ENCODE measurements at places on chromosomes 2 and 18.

DNA sequence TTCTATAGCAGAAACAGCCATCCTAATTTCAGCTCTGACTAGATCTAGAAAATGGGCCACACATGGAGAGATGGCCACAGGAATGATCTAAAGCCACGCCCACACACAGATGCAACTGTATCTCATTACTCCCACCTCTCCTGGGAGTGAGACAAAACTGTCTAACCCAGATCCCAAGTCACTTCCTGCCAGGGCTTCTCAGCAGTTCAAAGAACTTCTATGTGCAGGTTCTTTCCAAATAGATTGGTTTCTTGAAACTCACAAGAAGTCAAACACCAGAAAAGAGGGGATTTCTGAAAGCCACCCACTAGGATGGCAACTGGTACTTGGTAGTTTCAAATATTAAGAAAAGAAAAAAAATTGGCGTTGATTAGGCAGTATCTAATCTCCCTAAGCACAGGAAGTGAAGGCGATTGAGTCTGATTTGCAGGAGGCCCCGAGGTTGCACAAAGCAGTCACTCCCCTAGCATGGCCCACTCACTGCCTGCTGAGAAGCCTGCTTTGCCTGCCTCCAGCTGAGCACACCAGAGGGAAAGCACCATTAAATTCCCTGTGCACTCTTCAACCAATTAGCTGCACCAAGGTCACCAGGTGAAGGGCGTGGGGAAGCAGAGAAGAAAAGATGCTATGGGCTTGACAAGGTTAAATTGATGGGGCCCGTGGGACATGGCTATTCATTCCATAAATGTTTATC lies 51.1 kb downstream of the PAPOLG start:
- DNase-seq: no peak

GRCh38 chr2:45897842-45898241 lies 246.4 kb downstream of the PRKCE start:
- no peak for DNase-seq

DNA sequence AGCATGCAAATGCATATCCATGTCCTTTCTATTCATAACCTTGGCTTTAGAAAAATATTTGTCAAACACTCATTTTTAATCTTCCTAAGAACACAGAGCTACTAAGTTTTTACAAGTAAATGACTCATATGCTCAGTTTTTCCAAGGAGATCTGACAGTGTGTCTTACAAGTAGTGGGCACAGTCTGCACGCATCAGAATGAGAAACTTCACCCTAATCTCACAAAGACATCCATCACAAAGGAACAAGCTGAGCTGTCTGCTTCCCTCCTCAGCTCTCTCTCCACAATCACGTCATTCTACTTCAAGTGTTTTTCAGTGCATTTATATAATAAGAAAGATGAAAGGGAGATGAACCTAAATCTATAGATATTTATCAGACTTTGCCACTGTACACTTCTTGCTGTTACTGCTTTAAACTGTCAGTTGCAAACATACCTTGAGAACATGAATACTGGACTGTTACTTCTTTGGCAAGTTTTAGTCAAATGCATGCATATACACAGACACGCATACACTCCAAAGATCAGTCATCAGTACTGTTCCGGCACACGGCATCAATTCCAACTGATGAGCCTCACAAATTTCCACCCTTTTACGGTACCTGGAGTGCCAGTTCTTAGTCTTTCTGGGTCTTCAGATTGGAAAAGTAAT lies 75.7 kb downstream of the RBMS1 start:
- DNase-seq: no peak

DNA sequence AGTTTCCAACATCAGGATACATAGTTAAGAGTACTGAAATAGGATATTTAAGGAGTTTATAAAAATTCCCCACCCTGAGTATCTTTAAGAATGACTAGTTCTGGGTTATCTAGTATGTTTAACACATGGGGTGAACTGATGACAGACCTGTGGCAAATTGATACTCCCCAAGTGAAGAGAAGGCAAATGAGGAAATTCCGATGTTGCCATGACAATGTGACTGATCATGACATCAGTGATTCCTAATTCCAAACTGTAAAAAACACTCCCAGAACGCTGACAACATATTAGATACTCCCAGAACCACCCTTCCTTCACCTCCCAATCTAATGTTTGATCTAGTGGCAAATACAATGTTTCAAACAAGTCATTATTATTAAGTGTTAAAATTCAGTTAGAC lies 77.6 kb downstream of the RBMS1 start:
- DNase-seq: no peak

- no peak for DNase-seq
These were observed 376.1 kb upstream of the SOX11 start for GRCh38 chr2:5316001-5316490.

- no peak for DNase-seq
These were observed 5.7 kb downstream of the KIF1A start for GRCh38 chr2:240814280-240814679.

DNA sequence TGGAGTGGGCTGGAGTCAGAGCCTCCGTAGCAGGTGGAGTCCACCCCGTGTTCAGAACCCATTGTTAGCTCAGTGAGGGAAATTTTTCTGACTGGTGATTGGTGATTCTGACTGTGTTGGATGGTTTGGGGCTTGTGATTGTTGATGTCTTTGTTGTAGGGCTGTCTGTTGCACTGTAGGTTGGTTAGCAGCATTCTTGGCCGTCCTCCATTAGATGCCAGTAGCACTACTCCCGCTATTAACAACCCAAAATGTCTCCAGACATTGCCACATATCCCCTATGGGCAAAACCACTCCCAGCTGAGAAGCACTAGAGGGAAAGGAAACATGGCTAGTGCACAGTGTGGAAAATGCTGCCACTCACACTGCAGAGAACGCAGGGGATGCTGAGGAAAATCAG lies 51.7 kb downstream of the ARMC9 start:
- DNase-seq: no peak

DNA sequence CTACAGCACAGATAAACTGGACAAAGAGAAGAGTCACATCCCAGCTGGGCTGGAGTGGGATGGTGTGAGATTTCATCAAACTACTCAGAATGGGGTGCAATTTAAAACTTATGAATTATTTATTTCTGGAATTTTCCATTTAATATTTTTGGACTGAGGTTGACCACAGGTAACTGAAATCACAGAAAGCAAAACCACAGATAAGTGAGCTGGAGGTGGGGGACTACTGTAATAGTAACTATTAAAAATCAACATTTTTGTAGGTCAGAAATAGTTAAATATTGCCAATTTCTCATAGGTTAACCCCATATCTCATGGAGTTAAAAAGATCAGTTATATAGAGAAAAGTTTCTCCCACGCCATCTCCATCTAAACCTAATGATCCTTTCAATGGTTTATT lies 88.1 kb downstream of the SPOPL start:
- DNase-seq: no peak

GRCh38 chr2:199085261-199085660 lies 372.5 kb downstream of the SATB2 start:
- no peak for DNase-seq

GRCh38 chr2:137912371-137912770 lies 51.9 kb upstream of the HNMT start:
- DNase-seq: no peak

GRCh38 chr2:127535422-127535901 lies at the start of gene MYO7B:
TSS of gene MYO7B (plus strand) at chr2:127535683. CDS start at chr2:127559723, 24,040 bp downstream.
- no peak for DNase-seq

DNA sequence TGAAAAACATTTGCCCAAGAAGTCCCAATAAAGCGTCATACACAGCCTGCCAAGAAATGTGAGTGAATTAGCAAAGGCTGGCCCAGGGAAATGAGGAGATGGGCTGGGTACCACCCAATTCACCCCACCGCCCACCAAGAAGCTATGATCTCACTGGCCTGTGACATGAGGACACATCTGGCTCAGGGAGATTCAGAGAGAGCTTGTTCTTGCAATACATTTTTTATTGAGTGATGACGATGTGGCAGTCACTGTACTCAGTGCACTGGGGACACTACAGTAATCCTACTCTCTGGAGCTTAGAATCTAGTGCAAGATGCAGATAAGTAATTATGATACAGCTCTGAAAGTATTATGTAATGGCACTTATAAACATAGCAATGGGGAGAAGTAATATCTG lies 64.6 kb upstream of the IGFBP2 start:
- no peak for DNase-seq

DNA sequence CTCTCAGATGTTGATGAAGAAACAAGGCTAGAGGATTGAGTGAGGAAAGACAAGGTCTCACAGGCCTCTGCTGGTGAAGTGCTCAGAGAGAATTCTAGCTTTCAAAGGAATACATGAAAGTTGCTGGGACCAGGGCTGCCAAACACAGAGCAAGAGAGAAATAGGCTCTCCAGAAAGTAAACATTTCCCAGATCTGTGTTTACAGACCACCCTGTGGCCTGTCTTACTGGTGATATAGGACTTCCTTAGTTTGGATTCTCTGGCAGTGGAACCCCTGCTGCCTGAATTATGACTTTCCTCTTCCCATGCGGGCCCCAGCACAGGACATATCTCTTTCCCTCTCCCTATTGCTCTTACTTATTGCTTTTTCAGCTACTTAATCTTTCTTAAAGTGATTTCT lies 64.5 kb downstream of the TACR1 start:
- DNase-seq: no peak

- no peak for DNase-seq
These were observed 199.1 kb upstream of the UBE2E3 start for GRCh38 chr2:180781276-180781675.

GRCh38 chr2:213451542-213452239 lies 167.4 kb downstream of the SPAG16 start:
- peak; percentile 37 for DNase-seq

- DNase-seq: no peak
These were observed 82.7 kb upstream of the CD302 start for GRCh38 chr2:159880729-159881128.

DNA sequence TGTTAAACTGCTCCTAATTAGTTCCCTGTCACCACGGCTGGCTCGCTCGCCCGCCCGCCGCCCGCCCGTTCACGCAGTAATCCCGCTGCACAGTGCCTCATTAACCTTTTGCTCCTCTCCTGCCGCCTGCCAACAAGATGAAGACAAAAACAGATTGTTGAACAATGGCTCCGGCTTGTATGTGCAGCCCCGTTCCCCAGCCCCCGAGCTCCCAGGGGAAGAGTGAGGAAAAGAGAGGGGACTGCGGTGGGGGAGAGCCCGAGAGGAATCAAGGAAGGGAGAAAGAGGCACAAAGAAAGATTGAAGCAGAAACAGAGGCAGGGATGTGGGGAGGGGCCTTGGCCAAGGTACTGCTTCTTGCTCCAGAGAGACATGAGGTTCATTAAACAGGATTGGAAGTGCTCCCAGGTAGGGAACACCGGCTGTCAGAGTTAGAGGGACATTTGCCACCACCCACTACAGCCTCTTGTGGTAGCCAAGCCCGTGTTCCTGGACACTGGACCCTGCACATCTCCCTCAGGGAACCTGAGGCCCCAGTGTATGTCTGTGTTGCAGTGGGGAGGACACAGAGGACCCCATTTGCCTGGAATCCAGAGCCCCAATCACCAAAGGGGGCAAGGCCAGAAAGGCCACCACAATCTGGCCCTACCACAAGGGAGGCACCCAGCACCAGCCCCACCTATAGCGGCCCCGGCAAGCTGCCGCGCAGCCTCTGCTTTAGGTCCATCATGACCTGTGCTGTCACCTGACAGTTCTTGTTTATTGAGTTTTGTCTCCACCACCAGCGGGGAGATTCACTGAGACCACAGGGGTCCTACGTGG lies 38.1 kb downstream of the EMX1 start:
- DNase-seq: peak; percentile 27

DNA sequence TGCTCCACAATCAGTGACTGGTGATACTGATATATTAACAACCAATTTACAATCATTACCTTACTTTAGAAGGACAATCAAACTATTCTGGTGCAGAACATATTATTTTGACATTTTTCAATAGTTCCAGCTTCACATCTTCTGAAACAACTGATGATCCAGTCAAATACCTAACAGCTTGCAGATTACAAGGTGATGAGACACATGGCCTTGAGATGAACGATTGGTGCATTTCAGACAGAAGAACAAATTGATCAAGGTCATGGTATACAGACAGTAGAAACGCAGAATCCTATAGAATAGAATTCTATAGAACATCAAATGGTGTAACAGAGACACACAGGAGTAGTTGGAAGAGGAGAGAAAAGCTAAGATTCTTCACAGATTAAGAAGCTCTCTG lies 24.8 kb downstream of the SESTD1 start:
- no peak for DNase-seq

DNA sequence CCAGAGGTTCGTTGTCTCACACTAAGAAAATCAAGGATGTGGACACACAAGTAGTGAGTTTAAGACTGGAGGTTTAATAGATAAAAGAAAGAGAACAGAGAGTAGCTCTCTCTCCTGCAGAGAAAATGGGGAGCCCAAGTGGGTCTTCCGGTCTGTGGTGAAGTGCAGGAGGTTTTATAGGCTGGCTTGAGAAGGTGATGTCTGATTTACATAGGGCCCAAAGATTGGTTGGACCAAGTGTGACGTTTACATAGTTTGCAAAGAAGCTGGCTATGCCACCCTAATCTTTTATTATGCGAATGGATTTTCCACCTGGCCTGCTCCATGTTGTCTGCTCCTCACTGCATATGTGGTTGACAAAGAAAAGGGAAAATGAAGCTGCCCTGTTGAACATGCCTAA lies 430.4 kb upstream of the TRIB2 start:
- no peak for DNase-seq

DNA sequence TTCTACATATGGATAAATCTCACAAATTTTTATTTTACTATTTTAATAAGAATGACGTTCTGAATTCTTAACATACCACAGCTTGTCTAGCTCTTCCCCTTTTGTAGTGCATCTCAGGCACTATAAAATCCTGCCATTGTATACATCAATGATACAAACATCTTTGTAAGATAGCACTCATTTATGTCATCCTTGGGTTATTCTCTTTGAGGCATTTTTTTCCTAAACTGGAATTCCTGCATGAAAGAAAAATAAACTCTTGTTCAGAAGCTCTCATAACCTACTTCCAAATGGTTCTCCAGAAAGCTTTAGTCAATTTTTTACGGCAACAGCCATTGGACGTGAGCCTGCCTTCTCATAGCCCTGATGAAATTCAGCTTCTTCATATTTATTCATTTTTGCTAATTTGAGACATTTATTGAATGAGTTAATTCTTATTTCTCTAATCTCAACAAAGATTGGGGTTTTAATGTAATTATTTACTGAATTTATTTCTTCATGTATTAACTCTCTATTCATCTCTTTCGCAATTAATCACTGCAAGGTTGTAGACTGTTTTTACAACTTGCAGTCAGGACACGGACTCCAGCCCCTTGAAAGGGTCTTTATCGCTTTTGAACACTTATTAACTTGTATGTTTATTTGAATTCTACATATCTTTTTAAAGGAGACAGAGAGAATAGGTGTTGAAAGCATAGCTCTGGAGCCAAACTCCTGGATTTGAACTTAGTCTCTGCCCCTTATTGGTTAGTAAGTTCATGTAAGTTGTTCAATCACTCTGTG lies 57.6 kb upstream of the PARD3B start:
- DNase-seq: no peak

DNA sequence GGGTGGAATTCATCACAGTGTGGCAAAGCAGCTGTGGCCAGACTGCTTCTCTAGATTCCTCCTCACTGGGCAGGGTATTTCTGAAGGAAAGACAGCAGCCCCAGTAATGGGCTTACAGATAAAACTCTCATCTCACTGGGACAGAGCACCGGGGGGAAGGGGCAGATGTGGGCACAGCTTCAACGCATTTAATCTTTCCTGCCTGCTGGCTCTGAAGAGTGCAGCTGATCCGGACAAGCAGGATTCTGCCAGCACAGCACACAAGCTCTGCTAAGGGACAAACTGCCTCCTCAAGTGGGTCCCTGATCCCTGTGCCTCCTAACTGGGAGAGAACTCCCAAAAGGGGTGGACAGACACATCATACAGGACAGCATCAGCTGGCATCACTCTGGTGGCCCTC lies 779.9 kb upstream of the CNTNAP5 start:
- no peak for DNase-seq

GRCh38 chr18:28331551-28331950 lies 154.6 kb upstream of the CDH2 start:
- DNase-seq: no peak
